ENCODE measurements at places on chromosomes 12 and 14.

DNA sequence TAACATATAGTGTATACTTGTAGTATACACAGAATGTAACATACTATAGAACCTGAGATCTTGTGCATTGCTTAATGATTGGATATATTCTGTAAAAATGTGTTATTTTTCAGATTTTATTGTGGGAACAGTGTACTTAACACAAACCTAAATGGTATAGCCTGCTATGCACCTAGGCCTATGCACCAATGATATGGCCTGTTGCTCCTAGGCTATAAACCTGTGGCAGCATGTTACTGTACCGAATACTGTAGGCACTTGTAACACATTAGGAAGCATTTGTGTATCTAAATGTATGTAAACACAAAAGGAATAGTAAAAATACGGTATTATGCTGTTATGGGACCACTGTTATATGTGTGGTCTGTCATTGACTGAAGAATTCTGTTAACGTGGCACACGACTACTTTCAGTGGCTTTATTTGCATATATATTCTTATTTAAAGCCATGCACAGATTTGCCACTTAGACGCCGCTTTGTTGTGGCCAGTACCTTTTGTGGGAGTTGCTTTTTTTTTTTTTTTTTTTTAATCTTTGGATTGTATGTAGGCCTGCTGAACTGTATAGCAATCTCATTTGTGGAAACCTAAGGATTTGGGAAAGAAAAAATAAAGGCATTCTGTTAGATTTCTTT lies 7.4 kb downstream of the PAPOLA start:
- DNase-seq, result no peak

GRCh38 chr12:103903993-103904392 lies 26.2 kb upstream of the HSP90B1 start:
- no peak for DNase-seq

GRCh38 chr14:106039400-106039799 lies 513.0 kb downstream of the TMEM121 start:
- no peak for DNase-seq

- peak; percentile 86 for DNase-seq
These were observed 100.5 kb downstream of the LRRC74A start for GRCh38 chr14:76926521-76927251.

DNA sequence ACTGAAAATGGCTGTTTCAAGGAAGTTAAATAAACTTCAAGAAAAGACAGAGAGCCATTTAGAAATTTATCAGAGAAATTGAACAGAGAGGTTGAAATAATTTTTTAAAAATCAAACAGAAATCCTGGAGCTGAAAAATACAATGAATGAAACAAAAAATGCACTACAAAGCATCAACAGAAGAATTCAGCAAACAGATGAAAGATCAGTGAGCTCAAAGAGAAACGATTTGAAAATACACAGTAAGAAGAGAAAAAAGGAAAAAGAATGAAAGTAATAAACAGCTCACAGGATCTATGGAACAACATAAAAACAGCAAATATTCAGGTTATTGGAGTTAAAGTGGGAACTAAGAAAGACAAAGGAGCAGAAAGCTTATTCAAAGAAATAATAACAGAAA lies 26.2 kb downstream of the COX16 start:
- no peak for DNase-seq

DNA sequence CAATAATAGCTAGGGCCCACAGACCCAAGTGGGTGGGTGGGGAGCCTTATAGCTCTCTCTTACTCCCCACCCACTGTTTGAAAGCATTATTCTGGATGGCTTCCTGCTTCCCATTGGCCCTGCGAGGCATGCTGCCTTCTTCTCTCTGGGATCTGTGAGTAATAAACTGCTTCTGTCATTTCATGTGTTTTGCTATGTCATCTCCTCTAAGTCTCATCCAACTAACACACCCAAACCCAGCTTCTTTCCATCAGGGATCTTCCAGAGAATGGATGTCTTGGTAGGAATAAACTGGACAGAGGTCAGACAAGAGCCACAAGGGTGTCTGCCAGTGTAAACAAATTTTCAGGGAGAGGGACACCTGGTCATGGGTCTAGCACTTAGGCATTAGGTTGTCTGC lies 66.4 kb upstream of the BDKRB2 start:
- no peak for DNase-seq

GRCh38 chr12:95700316-95700785 lies 90.2 kb downstream of the NTN4 start:
- peak; percentile 97 for DNase-seq

DNA sequence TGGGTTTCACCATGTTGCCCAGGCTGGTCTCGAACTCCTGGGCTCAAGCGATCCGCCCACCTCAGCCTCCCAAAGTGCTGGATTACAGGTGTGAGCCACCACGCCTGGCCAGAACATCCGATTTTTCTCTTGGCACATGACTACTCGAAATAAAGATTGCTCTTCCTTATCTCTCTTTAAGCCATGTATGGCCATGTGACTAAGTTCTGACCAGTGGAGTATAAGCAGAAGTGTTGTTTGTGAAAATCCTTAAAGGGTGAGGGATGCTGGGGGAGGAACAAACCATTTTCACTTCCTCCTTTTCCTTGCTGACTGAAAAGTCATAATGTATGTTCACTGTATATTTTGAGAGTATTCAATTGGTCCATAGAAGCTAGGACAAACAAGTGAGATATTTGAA lies 50.7 kb upstream of the ATF7IP start:
- DNase-seq, result no peak

GRCh38 chr12:85283560-85283959 lies 3.5 kb downstream of the ALX1 start:
- no peak for DNase-seq

DNA sequence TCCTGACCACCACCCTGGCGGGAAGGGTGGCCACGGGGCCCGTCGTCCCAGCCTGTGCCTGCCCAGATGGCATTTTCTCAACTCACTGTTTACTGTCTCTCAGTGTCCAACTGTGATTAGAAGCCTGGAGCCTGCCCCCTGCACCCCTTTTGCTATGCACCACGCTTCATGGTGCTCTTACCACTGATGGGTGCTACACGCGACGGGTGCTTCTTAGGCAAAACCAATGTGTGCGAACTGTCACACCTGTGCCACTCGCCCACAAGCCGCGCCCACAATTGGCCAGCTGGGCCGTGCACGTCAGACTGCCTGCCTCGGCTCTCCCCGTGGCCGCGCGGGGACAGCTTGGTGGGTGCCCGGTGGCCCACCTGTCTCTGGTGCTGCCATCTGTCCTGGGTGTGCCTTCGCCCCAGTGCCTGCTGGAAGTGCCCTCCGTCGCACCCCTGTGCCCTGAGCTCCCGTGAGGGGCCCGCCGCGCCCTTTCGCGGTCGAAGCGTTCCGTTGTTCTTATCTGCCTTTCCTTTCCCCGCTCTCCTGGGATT lies 15.1 kb upstream of the AMN start:
- DNase-seq, result no peak

- DNase-seq, result peak; percentile 63
These were observed 37.9 kb upstream of the DLK1 start for GRCh38 chr14:100688598-100689461.

GRCh38 chr14:45716572-45716971 lies 463.6 kb upstream of the MIS18BP1 start:
- no peak for DNase-seq

- DNase-seq, result no peak
These were observed 2.1 kb upstream of the EDDM3A start for GRCh38 chr14:20743556-20743955.

DNA sequence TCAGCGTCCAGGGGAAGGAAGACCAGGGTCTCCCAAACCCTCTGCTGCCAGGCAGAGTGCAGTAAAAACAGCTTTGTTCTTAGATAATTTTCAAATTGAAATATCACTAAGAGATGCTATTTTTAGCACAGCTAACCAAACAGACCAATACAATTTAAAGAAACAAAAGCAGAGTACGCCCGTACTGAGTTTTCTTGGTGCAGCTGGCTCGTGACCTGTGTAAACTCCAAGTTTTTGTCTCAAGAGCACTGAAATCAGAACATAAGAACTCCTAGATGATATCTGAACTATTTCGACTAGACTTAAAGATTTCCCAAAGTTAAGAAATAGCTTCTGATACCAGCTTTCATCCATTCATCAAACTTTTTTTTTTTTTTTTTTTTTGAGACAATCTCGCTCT lies 10.3 kb downstream of the ARF3 start:
- DNase-seq, result no peak

DNA sequence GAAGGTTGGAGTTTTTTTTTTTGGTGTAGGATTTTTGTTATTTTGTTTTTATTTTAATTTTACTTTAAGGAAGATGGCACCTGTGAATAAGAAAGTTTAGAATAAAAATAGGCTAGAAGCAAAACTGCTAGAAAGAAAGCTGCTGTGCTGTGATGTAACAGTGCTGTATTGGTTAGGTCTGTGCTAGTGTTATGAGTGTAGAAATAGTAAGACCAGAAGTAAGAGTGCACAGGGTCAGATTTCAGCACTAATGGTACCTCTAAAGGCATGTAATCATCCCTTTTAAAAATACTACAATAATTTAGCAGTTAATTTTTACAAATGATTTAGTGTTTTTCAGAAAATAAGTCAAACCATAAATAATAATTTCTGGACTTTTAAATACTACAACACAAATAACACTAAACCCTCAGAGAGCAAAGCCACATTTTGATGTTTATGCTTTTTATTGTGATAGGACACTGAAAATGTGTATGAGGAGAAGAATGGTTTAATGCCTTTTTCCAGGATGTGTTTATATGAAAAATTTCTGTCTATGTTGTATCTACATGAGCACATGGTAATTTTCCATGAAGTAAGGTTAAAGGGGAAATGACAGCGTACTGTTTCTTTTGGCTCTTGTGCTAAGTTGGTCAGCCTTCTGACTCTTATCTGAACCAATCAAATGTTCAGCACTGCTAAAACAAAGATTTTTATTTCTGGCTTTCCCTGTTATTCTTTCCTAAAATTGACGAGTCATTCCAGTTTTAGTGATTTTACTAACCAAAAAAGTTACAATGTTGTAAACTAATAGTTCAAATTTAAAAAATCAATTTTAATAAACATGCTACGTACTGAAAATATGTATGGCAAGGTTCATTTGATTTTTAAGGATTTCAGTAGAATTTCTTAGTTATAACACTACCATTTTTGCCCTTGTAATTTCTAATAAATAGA lies 96.1 kb downstream of the PPHLN1 start:
- peak; percentile 86 for DNase-seq

DNA sequence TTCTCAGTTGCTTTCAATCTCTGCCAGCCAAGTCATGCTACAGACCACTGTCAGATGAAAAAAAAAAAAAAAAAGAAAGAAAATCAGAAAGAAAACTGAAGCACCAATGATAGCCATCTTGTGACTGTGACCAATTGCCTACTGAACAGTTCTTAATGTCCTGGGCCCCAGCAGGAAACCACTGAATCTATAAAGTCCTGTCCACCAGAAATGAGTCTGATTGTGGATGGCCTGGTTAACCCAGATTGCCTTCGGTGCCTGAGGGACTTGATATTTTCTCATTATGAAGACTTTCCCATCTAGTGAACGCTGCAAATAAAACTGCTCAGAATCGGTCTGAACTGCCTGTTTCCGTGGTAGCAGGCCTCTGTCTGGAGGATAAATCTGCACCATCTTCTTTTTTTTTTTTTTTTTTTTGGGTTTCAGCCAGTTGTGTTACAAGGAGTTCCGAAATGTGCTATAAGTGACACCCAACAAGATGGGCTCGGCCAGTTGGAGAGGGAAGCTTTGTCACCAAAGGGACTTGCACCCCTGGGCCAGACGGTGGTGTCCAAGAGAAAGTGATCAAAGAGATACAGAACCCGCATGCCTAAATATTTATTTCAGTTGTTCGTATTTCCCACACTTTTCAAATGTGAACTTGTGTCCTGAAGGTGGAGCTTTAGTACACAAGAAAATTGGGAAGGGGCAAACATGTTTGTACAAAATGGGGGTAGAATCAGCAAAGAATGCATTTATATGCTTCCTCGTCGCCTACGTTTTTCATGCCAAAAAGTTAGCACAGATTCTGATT lies 3.0 kb upstream of the PLXNC1 start:
- peak; percentile 65 for DNase-seq

DNA sequence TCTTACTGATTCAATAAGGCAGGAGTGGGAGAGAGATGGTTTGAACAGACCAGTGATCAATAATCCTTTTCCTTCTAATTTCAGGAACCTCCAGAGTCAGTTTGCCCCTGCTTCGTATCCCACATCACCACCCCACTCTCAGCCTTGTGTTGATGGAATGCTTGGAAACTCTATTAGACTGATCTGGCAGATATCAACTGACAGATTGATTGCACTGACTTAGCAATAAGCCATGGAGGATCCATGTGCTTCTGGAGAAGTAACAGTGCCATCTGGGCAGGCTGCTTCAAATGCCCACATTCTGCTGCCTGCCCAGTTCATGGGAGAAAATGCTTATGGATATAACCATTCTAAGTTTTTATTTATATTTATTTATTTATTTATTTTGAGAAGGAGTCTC lies 218.0 kb downstream of the SLC2A13 start:
- no peak for DNase-seq

DNA sequence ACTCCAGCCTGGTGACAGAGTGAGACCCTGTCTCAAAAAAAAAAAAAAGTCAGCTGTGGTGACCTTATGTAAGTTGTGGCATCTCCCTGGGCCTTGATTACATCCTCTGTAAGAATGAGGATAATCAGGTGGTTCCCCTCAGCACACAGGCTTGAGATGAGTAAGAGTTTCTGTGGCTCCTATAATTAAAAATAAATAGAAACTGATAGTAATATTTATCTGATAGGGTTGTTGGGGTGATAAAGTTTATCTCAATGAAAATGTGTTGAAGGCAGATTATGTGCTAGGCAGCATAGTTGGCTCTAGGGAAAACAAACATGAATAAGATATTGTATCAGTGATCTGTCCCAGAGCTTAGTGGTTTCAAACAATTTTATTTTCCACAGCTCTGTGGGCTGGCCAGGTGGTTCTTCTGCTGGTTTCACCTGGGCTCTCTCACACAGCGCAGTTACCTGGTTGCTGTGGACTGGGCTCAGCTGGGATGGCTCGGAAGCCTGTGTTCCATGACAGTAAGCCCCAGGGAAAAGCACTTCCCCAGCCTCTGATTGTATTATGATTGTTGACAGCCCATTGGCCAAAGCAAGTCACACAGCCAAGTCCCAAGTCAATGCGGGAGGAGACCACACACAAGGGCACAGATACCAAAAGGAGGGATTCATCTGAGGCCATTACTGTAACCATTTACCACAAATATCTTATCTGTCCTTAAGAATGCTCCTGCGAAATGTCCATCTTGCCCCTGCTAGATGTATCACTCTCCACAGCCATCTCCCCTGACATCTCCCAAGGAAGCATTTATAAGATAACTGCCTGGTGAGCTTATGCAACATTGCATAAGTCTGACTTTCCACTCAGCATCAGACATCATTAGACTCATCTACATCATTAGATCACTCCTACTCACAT lies 151.7 kb downstream of the NUAK1 start:
- DNase-seq, result peak; percentile 81
